ENCODE measurements at places on chromosomes 11 and 22.

- no peak for DNase-seq
These were observed 2.4 kb downstream of the PGR start for GRCh38 chr11:101127197-101127698.

DNA sequence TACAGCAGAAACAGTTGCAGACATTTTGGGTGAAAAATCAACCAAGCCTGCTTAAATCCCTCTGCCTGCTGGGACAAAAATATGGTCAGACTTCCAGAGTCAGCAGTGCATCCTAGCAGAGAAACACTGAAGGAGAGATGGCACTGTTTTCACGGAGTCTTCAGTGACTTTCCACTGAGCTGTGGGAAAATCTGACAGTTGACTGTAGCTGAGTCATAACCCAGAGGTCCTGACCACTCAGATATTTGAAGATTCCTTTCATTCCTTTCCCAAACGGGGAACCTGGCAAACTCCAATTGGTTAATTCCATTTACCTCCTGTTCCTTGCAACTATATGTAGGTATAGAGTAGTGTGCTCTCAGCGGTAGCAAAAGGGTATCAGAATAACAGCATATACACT lies 20.9 kb upstream of the UPB1 start:
- DNase-seq: no peak

DNA sequence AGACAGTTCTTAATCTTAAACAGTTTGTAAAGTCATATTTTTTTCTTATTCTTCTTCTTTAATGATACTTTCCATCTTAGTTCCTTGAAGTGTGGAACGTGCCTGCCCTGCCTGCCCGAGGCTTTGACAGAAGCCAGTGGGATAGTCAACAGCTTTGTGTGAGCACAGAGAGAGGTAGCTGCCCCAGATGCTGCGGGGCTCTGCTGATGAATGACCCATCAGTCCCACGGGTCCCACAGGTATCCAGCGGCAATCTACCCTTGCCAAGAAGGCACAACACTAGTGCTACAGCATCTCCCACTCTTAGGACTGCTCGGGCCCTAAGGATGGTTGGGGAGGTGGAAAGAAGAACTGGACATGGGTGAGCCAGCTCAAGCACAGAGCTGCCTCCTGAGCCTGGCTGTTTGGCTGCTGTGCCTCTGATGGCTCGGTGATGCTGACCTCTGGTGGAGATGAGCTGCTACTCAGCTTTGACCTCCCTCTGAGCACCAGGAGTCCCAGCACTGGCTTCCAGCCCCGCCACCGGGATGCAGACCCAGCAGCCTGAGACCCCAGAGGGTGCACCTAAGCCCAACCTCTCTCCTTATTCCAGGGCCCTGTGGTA lies 11.8 kb upstream of the APLNR start:
- no peak for DNase-seq

- DNase-seq: no peak
These were observed 8.8 kb upstream of the WNT11 start for GRCh38 chr11:76214968-76215548.

GRCh38 chr11:2943711-2944118 lies 14.5 kb upstream of the PHLDA2 start:
- no peak for DNase-seq

- DNase-seq: no peak
These were observed 199.7 kb downstream of the NAV2 start for GRCh38 chr11:19912115-19912957.

GRCh38 chr11:59425131-59425530 lies 1.1 kb downstream of the OR5A2 start:
- no peak for DNase-seq

GRCh38 chr11:47186076-47186699 lies at the start of gene PACSIN3:
PACSIN3 (minus strand) TSS chr11:47186434; CDS start chr11:47182727, 3,707 bp downstream.
- DNase-seq: peak; percentile 22

- no peak for DNase-seq
These were observed 35.0 kb upstream of the BMAL1 start for GRCh38 chr11:13242564-13242963.

DNA sequence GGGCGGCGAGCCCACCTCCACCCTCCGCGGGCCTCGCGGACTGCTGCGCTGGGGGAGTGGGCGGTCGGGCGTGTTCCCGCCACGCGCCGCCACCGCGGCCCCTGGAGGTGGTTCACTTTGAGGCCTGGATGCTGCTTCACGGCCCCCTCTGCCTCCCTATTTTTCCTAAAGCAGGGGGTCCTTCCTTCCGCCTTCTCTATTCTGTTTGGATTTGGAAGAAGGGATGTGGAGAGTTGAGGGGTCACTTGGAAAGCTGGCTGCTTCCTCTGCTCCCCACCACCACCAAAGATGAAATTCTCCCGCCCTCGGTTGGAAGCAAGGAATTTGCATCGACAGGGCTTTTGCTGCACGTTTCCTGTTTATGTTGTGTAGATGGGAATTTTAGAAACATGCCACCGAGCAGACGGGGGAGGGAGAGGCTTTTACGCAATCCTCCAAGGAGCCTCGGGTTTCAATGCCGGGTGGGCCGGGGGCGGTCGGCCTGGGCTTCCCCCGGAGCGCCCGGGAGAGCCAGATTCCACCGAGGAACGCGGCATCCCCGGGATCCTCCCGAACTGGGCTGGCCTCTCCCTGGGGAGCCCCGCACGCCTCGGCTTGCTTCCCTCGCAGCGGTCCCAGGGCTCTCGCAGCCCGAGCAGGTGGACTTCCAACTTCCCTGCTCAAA lies 403 bp upstream of the SBF2 start:
- no peak for DNase-seq

- no peak for DNase-seq
These were observed 86.7 kb downstream of the APOL5 start for GRCh38 chr22:35804421-35804820.

DNA sequence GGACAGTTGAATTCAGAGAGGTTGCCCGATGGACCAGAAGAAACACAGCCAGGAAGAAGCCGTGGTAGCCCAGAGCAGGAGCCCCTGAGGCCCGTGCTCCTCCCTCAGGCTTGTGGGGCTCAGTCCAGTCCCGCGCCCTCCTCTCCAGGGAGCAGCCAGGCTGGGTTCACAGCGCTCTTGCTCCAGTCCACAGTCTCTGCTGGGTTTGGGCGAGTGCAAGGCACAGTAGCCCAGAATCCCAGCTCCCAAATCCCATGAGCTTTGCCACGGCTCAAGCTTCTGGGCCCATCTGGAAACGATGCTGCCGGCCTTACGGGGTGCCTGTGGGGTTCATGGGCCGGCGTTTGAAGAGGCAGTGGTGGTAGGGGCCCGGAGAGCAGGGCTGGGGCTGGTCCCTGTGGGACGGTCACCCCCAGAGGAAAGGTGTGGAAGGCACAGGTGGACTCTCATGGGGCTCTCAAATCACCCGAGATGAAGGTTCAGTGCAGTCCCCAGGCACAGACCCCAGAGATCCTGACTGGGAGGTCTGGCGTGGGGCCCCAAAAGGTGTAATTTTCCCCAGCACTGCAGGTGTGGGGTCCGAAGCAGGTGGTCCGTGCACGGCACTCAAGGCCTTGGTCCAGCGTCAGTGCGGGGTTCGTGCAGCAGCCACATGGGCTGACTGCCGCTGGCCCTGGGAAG lies 30.6 kb upstream of the ATXN10 start:
- DNase-seq: no peak

DNA sequence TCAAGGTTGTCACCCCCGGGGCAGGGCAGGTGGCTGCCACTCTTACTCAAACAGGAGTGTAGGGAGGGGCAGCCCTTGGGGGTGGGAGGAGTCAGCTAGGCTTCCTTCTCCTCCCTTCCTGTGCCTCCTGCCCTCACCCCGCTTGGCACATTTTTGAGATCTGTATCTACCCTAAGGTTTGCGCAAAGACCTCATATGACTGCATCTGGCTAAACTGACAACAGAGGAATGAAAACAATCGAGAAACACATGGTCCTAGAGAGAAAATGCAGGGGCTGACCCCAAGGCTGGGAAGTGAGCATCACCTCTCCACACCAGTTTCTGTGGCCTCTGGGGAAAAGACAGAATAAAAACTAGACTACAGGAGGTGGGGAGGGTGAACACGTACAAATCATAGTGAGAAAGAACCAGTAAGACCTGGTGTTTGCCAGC lies 28.1 kb downstream of the IGSF9B start:
- DNase-seq: peak; percentile 71

- no peak for DNase-seq
These were observed 40.6 kb downstream of the MUC6 start for GRCh38 chr11:995752-996420.

- DNase-seq: no peak
These were observed 109.6 kb downstream of the TRIM29 start for GRCh38 chr11:120028181-120028896.

- no peak for DNase-seq
These were observed 193 bp upstream of the MALAT1 start for GRCh38 chr11:65498727-65498976.

DNA sequence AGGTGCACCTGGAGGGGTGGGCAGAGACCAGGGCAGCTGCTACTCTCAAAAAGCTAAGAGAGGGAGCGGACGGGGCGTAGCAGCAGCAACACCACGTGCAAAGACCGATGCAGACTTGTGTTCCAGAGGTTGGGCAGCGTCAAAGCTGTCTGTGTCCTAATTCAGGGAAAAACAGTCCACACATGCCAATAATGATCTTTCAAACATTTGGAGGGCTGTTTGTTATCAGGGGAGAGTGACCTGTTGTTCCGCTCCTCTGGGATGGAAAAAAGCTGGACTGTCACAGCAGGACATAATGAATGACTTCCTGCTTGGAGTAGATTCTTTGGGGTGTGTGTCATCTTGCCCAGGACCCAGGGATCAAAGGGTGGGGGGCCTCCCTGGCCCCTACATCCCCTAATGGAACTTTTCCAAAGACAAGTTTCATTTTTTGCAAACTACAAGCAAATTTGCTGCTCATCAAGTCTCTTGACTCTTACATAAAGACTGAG lies 6.2 kb upstream of the FBLN1 start:
- no peak for DNase-seq

DNA sequence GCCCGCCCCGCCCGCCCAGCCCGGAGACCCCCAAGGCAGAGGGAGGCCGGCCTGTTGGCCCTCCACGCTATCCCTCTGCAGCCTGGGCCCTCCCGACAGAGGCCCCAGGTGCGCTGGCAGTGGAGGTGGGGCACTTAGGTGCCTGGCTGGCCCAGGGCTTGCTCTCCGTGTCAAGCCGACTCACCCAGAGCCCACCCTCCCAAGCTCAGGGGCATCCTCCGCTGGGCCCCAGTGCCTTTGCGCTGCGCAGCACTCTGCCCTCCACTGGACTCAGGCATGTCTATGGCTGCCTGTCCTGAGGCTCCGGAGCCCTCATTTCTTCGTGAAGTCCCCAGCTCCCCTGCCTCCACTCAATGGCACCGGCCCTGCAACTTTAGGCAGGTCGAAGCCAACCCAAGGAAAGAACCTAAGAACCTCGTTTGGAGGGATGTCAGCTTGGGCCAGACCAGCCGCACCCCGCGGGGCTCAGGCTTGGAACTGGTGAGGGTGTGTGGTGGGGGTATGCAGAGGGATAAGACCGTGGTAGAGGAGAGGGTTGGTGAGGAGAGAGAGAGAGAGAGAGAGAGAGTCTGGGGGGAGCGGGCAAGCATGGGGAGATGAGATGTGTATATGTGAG lies 6.1 kb downstream of the SMIM45 start:
- DNase-seq: no peak
